Cerebellar nuclear complex (tissue), 1 donor: ENCODE measurements at places on chromosomes 2 and 18.
A peak's percentile ranks its signal among the peaks of the same experiment; 100 is the strongest.

- DNase-seq, result no peak
Observed at GRCh38 chr2:85785871-85786270, 32.1 kb downstream of the ATOH8 start.

GRCh38 chr2:227450311-227450841, 21.6 kb upstream of the AGFG1 start:
- no peak for DNase-seq

GRCh38 chr2:158042666-158043065, 59.0 kb upstream of the UPP2 start:
- DNase-seq, result no peak

- no peak for DNase-seq
Observed at GRCh38 chr2:98915751-98916358, 20.2 kb downstream of the CRACDL start.

GRCh38 chr2:182522972-182523473, 96.2 kb upstream of the PDE1A start:
- DNase-seq, result peak; percentile 67

GRCh38 chr2:4992226-4992625, 700.0 kb upstream of the SOX11 start:
- DNase-seq, result no peak

- DNase-seq, result no peak
Observed at GRCh38 chr18:80177128-80177527, 68.1 kb downstream of the ADNP2 start.

DNA sequence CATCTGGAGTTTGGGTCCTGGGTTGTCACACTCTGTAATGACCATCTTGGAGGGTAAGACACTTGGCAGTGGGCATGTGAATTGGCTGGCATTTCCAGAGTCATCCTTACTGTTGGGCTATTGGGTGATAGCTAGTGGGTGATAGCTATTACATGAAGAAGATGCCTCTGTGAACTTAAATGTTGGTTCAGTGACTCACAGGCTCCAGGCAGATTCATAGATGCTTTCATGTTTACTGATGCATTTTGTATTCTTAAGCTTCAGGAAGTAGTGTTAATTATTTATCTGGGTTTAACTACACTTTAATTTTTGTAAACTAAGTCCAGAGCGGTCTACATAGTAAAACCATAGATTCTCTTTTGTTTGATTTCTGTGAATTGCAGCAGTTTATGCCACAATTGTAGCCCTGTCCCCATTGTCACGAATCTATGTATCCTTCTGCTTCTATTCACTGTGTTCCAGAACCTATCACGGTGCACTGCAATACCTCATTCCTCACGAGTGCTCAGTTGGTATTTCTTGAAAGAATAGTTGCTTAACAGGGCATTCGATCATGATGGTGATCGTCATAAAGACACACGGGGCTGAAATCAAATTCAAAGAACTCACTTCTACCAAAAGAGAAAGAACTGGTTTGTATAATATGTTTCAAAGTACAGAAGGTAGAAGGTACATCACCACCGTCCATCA, 79.7 kb downstream of the GBX2 start:
- no peak for DNase-seq

DNA sequence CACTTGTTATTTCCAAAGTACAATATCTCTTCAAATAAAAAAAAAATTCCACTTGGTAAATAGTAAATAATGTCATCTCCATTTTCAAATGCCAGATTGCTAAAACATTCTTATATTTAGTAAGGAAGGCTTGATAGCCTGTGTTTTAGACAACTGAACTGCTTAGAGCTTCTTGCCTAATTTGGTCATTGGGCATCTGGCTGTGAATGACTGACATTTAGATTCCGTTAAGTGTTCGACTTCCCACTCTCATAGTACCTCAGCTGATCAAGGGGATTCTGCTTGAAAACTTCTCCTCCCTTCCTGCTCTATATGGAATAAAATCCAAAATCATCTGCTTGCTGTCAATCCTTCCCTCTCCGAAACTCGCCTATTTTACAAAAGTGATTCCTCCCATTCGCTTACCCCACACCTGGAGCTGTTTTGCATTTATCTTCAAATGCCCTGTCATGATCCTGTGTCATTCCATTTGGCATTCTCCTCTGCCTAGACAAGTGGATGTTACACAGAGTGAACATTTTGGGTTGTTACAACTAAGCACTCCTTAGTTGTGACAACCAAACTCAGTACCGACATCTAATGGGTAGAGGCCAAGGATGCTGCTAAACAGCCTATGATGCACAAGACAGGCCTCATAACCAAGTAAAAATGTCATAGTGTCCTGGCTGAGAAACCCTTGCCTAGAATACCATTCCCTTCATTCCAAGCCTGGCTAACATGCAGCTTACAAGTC, 181.0 kb downstream of the CDH2 start:
- DNase-seq, result no peak

DNA sequence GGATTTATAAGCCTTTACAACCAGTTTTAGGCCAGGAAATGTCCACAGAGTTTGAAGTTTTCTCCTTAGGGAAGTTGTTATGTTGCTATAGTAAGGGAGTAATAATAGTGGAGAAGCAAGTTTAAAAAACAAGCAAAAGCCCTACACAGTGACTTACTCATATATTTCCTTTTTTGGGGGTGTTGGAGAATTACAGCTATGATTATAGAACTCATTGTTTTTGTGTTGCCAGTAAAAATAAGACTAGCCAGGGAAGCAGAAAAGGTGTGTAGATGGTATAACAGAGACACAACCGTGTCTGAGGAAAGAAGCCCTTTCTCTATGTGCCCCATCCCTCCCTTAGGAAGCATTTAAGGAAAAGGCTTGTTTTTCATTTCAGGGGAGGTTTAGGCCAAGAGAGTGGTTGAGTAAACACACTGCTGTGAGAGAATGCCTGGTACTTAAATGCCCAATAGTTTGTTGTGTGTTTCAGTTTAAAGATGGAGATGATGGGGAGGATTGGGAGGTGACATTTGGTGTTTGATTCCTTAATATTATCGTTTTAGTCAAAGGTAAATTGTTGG, 2.3 kb downstream of the VAPA start:
- DNase-seq, result no peak

GRCh38 chr18:49609256-49610021, 47.6 kb downstream of the LIPG start:
- no peak for DNase-seq

GRCh38 chr2:7011356-7012083, 94.3 kb downstream of the RNF144A start:
- no peak for DNase-seq

DNA sequence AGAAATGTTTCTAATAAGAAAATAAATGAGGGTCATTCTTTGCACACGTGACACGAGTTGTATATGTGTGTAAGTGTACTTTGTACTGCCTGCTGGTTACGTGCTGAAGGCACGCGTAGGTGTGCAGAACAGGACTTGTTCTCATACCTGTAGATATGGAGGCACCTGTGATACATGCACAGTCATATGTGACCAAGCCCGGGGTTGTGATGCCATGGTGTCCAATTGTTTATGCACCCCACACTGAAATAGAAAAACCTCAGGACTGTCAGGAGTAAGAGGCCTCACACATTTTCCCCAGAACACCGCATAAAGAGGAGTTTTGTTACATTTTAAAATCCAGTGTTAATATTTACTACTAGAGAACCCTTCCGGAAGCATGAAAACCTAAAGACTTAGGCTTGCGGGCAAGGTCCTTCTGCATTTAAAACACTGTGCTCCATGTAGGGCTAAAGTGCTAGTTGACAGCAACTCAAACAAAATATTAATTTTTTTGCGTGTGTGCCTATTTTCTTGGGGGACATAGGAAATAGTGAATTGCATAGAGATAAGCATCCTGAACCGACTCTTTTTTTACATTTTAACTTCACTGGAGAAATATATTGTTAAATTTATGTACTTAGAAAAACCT, 9.3 kb downstream of the TSHZ1 start:
- DNase-seq, result no peak

DNA sequence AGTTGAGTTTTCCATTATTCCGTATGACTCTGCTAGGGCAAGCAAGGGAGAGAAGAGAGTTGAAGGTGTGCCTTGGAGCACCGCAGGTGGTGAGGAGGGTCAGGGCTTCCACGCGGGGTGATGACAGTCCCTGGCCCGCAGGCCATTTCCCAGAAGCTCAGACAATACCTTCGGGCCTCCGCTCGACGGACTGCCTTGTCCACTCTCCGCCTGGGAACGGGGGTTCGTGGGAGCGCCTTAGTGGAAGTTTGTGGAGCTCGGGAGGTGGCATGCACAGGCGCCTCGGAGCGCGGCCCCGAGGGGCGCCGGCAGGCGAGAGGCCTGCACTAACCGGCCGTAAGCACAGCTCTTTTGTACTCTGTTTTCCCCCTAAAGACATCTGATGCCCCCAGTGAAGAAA, 69.8 kb downstream of the ARHGEF33 start:
- DNase-seq, result no peak

DNA sequence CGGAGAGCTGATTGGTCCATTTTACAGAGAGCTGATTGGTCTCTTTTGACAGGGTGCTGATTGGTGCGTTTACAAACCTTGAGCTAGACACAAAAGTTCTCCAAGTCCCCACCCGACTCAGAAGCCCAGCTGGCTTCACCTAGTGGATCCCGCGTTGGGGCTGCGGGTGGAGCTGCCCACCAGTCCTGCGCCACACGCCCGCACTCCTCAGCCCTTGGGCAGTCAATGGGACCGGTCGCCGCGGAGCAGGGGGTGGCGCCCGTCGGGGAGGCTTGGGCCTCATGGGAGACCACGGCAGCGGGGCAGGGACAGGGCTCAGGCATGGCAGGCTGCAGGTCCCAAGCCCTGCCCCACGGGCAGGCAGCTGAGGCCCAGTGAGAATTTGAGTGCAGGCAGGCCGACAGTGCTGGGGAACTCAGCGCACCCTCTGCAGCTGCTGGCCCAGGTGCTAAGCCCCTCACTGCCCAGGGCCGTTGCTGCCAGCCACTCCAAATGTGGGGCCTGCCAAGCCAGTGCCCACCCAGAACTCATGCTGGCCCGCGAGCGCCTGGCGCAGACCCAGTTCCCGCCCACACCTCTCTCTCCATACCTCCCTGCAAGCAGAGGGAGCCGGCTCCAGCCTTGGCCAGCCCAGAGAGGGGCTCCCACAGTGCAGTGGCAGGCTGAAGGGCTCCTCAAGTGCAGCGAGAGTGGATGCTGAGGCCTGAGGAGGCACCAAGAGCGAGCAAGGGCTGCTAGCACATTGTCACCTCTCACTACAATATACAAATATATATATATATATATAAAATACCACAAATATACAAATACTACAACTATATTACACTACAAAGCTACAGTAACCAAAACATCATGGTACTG, 100.7 kb downstream of the SPIRE1 start:
- no peak for DNase-seq

GRCh38 chr18:11064106-11064505, 85.3 kb downstream of the PIEZO2 start:
- no peak for DNase-seq

DNA sequence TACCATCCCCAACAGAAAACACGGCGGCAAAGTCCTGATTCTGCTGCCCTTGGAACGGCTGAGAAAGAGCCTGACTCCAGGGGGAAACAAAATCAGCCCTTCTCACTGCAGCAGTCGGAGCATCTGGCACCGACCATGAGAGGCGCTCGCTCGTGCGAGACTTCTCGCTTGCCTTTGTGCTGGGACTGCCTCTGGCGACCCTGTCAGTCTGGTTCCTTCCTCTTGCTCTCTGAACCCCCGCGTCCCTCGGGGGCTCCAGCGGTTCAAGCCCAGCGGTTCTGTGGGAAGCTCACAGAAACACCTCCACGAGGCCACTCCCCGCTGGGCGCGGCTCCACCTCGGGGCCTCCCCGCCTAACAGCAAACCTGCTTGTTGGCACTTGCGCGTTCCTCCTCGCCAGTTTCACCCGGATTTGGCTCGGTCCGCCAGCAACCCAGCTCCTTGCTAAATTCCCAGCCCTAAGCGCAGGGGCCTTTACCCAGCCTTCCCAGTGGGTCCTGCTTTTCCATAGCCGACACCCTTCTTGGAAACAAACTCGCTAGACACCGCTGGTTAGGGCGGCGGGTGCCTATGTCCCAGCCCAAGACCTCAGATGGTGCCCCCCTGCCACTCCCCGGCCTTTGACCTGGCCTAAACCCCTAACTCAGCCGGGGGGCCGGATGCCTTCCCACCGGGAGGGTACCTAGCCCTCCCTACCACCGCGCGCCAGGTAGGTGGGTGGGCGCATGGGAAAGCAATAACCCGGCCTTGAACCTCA, 2.2 kb downstream of the RND3 start:
- DNase-seq, result no peak
